ENCODE measurements at places on chromosomes 16 and 17.

- DNase-seq: no peak
Measured at GRCh38 chr17:27776882-27777624, 23.3 kb downstream of the NOS2 start.

GRCh38 chr16:81456523-81457325 lies 12.1 kb downstream of the CMIP start:
- no peak for DNase-seq

GRCh38 chr17:66317629-66318028 lies 15.2 kb downstream of the PRKCA start:
- DNase-seq: no peak

DNA sequence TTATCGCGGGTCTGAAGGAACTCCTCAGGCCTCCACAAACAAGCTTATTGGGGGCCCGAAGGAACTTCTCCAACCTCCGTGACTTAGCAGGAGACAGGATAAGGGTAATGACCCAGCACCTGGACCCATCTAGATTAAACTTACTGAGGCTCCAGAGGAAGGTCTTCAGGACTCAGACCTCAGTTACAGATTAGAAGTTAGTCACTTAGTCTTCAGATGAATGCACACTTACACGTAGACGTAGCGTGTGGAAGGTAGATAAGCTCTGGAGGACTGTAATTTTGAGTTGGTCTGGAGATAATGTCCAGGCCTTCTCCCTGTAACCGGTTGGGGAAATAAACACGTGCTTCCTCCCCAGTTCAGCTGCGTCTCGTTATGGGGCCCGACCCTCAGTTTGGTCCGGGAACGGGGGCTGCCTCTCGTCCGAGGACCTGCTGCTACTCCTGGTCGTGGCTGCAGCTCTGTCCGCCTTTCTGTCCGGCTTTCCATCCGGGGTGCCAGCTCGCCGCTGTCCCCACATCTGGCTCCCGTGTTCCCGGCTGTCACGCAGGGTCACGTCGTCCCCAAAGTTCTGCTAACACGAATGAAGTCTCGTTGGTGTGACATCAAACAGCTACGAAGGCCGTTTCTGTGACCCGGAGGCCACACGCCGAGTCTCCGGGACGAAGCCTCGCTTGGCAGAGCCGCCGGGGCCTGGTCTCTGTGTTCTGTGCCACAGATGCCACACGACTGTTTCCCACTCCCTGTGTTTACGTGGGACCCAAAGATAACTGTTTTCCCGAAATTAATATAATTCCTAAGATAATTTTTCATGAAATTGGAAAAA lies 11.8 kb upstream of the SECTM1 start:
- no peak for DNase-seq

GRCh38 chr17:33940769-33941370 lies 314.2 kb upstream of the CCL2 start:
- DNase-seq: no peak

GRCh38 chr16:70592106-70592571 lies 54.2 kb upstream of the IL34 start:
- DNase-seq: no peak

Data from activated naive CD8-positive, alpha-beta T cell treated with anti-CD3 and anti-CD28 coated beads, Interleukin-2, amount 10 ng/mL, durations not matched to agents 7 days and 5 days (primary cell).